Brain microvascular endothelial cell (primary cell): ENCODE measurements at places on chromosomes 13 and 19.

- peak; percentile 63 for DNase-seq
These were observed 10.9 kb downstream of the SLC46A3 start for GRCh38 chr13:28707629-28708427.

DNA sequence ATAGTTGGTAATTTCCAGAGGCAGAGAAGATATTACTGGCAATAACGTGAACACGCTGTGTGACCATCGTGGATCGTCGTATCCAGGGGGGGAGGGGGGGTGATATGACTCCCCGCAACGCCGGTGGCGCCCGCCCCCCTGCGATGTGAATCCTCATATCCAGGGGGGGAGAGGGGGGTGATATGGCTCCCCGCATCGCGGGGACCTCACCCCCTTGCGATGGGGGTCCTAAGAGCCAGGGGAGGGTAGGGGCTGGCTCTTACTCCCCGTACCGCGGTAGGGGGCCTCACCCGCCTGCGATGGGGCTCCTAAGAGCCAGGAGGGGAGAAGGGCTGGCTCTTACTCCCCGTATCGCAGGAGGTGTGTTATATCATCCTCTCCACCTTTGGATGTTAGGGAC lies 31.3 kb upstream of the RGCC start:
- no peak for DNase-seq

- no peak for DNase-seq
These were observed 681.3 kb upstream of the SLITRK1 start for GRCh38 chr13:84563611-84564010.

DNA sequence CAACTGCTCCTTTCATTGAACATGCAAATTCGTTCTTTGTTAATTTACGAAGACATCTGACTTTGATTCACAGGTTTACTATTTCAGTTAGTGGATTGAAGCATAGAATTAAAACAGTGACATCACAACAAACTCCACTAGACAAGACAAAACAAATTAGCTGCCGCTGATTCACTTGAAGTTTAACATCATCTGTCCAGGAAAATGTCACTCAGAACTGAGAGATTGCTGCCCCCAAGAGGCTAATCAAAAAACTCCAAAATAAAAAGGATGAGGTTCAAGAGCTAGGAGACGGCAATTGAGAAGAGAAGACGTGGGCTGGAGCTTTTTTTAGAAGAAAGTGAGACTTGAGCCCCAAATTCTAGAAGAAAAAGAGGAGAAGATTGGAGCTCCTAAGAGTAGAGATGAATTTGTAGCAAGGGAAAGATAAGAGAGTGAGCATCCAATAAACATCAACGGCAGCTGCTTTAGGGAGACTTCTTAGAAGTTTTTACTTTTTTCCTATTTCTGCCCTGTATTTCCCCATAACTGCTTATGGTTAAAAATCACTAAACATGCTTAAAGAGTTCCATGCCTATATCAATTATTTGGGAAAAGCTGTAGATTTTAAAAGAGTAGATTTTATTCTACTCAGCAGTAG lies 40.8 kb upstream of the TPP2 start:
- DNase-seq = peak; percentile 36

GRCh38 chr13:51148223-51148951 lies 37.3 kb upstream of the C13orf42 start:
- DNase-seq = no peak

GRCh38 chr19:33117501-33117900 lies 14.4 kb upstream of the WDR88 start:
- DNase-seq = no peak

DNA sequence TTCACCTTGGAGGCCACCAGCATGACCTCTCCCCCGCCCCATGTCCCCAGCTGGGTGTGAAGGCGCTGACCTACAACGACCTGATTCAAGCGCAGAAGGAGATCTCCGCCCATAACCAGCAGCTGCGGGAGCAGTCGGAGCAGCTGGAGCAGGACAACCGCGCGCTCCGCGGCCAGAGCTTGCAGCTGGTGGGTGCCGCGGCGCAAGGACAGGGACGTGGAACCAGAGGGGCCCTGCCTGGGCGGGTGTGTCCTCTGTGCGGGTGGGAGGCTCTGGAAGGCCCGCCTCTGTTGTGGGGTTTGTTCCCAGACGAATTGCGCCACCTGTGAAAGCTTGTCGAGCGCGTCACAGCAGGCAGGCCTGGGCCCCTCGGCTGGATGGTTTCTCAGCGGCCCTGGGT lies 22.3 kb downstream of the PLEKHJ1 start:
- DNase-seq = no peak

DNA sequence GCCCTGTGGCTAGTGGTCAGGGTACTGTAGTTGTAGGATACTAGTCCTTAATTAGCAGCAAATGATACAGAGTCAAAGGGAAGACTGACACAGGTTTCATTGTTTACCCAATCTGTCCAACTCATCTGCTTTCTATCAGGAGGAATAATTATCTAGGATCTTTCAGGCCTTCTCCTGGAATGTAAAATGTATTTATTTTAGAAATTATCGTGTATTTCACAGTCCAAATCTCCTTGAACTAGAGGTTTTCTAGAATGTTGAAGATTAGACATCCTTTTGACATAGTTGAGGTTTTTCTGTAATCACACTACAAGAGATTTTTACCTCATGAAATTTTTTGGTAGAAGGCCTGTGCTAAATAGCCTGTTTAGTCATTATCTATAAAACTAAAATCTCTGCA lies 1694.8 kb upstream of the PCDH20 start:
- no peak for DNase-seq

GRCh38 chr13:21739771-21740170 lies 68.9 kb downstream of the FGF9 start:
- no peak for DNase-seq

GRCh38 chr19:2089001-2089711 lies 7.0 kb downstream of the MOB3A start:
- DNase-seq = peak; percentile 49

DNA sequence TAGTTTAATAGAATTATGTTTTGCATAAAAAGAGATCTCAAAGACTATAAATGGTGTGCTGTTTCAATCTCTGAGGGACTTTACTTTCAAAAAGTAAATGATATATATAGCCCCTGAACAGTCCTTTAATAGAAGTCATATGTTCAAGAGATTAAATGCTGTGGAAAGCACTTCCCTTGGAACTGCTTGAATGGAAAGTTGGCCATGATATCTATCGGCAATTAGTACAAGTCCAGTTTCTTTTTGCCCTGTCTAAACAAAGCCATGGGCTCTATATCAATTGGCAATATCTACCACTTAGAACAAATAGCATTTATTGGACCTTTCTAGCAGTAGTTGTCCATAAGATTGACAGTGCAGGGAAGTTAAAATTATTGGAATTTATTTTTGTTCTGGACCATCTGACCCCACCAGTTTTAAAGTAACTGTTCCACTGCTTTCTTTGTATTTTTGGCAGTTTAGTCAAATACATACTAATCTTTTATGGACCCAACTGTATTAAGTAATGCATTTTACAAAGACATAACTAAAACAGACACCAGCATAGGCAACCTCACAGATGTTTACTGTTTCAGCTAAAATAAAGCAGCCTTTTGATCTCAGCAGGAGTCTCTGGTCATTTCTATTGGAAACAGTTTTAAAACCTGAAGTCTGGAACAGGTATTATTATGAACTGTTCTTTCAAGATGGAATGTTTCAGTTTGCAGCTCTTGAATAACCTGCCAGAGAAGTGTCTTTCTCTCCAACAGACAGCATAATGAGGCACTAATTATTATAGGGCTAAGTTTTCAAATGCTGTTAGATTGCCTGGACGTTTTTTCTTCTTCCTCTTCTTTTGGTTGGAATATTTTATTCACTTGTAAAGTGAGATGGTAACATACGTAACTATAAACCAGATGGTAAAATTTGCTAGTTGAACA lies 282.6 kb downstream of the DCLK1 start:
- DNase-seq = no peak

DNA sequence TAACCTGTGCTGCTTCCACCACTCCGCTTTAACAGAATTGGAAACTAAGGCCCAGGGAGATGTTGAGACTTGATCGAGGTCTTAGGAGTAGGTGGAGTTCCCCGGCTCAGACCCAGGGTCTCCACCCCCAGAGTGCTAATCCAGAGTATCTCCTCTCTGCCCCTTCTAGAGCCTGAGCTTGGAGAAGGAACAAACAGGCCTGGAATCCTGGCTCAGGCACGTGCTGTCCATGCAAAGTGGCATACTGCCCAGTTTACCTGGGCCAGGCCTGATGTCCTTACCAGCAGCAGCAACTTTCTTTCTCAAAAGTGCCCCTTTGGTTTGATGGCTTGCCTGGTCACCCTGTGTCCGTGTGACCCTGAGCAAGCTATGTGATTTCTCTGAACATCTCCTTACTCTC lies 3.7 kb downstream of the SYNGR4 start:
- DNase-seq = no peak

DNA sequence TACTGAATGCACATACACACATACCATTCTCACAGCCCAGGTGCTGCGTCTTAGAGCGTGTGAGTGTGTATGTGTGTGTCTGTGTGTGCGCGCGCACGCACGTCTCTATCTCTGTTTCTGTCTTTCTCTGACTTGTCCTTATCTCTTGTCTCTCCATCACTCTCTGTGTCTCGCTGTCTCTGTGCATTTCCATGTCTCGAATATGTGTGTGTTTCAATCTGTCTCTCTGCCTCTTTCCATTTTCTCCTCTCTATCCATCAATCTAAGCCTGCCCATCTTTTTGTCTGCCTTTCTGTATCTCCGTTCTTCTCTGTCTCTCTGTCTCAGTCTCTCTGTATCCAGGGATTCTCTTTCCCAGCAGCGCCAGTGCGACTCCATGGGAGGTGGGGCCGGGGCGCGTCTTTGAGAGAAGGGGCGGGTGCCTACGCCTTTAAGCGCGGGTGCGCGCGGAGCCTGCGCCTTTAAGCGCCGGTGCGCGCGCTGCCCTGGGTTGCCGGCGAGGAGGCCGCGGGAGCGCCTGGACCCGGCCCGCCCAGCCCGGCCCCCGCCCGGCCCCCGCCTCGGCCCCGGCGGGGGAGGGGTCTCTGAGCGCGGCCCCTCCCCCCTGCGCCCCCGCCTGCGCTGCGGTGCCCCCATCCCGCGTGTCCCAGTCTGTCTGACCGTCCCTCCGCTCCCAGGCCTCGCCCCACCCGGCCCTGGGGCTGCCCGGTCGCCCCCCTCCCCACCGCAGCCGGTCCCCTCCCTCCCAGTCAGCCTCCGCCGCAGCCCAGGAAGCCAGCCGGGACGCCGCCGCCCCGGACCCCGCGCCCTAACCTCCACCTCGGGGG lies at the start of gene LRFN3:
Gene LRFN3 (plus strand): TSS at position 464 of the 827 bp plus-strand sequence. CDS start 3,052 bp downstream, outside the sequence.
- DNase-seq = peak; percentile 46

GRCh38 chr13:99050983-99051488 lies 73.2 kb upstream of the DOCK9 start:
- DNase-seq = no peak

DNA sequence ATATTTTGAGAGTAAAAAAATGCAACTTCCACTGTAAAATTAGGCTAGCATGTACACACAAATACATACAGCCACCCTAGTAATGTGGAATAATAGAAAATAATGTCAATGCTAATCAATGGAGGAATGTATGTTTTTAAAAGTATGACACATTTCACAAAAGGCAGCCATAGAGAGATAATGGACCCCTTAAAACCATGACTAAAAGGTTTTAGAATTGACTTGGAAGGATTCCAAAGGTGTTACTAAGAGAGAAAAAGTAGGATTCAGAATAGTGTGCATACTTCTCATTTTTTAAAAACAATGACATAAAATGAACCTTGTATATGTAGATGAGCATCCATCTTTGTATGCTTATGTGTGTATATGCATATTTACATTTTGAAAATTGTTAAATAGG lies 597.9 kb upstream of the PCDH9 start:
- no peak for DNase-seq

DNA sequence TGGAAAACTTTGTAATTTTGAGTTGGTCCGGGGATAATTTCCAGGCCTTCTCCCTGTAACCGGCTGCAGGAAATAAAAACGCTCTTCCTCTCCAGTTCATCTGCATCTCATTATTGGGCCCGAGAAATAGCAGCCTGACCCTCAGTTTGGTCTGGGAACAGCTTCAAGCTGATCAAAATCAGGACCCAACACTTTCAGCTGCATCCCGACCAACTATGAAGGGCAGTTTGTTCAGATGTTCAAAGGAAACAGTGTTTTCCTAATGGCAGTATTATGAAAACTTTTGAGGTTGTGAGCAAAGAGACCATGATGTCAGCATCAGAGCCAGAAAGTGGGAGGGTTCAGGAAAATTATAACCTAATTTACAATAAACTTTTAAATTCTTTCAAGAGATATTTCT lies 35.7 kb downstream of the STK24 start:
- DNase-seq = no peak

DNA sequence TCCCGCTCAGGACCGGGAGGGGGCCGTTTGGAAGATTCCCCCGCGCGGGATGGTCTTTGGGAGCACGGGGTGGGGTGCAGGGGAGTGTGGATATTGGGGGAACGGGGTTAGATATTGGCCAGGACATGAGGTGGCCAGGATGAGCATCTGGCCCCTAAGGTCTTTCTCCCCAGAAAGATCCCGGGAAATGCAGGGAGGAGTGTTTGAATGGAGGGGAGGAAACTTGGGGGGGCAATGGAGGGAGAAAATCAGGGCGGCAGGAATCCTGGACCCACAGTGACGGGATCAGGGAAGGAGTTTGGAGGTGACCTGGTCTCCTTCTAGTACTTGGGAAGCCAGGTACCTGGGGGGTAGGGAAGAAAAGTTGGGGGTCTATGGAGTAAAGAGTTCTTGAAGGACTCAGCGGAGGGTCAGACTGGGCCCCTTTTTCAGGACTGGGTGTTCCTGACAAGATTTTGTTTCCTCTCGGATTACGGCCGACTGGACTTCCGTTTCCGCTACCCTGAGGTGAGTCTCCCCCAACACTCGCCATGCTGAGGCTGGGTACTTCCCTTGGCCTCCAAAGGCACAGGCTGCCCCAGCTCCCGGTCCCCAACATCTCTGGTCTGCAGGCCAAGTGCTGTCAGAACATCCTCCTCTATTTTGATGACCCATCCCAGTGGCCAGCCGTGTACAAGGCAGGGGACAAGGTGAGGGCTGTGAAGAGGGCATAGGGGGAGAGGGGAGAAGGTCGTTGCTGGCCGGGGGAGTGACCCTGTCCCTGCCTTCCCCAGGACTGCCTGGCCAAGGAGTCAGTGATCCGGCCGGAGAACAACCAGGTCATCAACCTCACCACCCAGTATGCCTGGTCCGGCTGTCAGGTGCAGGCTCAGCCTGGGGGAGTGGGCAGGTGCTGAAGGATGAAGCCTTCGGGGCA lies 989 bp downstream of the TMEM145 start:
- DNase-seq = no peak

- no peak for DNase-seq
These were observed 47.5 kb downstream of the DCT start for GRCh38 chr13:94431987-94432386.

DNA sequence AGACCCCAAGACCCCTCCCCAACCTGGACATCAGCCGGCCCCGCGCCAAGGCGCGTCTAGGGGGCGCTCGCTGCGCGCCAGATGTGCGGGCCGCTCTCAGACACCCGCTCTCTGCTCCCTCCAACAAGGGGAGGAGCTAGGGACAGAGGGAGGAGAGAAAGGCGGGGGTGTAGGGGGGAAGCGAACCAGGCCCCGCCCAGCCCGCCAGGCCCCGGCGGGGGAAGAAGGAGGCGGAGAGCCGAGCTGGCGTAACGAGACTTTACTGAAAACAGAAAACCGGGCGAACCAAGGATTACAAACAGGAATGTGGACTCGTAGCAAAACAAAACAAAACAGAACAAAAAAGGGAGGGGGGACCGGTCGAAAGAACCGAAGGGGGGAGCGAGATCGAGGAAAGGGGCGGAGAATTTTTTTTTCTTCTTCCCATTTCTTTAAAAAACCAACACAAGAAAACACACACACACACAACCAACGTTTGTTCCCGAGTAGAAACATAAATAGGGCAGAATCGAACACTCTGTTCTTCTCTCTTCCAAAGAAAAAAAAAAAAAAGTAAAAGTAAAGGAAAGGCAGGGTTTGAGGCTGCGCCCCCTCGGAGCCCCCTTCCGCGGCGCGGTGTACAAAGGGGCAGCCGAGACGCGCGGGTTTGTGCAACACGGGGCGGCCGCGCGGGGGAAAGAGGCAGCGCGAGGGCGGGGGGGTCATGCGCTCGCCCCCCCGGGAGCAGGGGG lies 1.7 kb downstream of the JUND start:
- DNase-seq = peak; percentile 83
